ENCODE measurements at places on chromosomes 2 and 18.

GRCh38 chr2:102250278-102250821 is 61.0 kb upstream of the IL1RL1 start:
- DNase-seq = no peak

GRCh38 chr2:17947113-17947512 is 68.6 kb downstream of the KCNS3 start:
- DNase-seq = no peak

DNA sequence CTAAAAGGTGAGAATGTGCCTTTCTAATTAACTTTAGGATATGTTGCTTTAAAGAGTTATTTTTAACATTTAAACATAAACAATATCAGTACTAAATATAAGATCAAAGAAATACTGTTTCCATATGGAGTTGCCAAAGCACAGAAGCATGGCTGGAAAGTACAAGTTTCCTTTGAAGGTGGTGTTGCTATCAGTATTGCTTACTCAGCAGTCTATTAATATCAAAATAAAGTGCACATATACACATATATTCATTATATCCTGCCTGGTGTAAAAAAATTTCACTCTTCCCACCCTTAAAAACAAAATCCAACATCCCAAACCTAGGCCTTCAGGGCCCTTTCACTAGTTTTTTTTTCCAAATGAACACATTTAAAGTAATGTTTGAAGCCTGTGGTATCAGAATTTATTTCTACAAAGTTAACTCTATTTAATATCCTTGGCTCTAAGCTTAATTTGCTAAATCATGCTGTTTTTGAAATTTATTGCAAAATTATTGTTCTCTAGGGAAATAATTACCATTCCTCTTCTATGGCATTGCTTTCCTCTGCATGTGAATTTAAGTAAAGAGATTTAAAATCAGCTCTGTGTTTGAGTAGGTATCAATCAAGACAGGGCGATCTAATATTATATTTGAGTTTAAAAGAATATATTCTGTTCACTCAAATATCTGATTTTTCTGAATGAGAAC is 192.7 kb upstream of the MEIS1 start:
- no peak for DNase-seq

DNA sequence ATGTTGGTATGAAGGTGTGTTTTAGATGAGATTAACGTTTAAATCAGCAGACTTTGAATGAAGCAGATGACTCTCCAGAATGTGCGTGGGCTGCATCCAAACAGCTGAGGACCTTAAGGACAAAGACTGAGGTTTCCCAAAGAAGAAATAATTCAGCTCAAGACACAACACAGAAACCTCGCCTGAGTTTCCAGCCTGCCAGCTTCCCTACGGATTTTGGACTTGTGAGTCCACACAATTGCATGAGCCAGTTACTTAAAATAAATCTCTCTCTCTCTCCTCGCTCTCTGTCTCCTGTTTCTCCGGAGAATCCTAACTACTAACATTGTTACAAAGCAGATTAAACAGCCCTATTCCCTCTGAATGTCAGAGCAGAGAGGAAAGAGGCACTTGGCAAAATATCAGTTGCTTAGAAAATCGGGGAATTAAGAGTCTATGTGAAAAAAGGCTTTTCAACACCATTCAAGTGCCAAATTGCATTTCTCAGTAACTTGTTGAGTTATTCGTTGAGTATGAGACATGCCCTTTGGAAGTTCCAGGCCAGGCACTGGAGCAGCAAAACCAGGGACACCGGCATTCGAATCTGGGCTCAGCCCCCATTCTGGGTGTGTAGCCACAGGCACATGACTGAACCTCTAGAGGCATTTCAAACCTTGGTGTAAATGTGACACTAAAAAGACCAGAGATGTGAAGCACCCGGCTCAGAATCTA is 174.6 kb upstream of the PID1 start:
- no peak for DNase-seq

DNA sequence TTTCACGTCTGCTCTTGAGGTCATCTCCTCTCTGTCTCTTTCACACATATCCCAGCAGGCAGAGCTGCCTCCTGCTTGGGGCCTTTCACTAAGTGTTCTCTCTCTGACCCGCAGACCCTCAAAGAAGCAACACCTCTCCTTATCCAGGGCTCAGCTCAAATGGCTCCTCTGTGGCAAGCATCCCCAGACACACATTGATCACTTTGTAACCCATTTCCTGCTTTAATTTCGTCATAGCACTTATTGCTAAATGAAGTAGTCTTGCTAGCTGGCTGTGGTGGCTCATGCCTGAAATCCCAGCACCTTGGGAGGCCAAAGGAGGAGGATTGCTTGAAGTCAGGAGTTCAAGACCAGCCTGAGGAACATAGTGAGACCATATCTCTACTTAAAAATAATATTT is 41.4 kb downstream of the SGPP2 start:
- no peak for DNase-seq

- no peak for DNase-seq
Observed at GRCh38 chr2:171615069-171615468, 72.2 kb upstream of the DYNC1I2 start.

DNA sequence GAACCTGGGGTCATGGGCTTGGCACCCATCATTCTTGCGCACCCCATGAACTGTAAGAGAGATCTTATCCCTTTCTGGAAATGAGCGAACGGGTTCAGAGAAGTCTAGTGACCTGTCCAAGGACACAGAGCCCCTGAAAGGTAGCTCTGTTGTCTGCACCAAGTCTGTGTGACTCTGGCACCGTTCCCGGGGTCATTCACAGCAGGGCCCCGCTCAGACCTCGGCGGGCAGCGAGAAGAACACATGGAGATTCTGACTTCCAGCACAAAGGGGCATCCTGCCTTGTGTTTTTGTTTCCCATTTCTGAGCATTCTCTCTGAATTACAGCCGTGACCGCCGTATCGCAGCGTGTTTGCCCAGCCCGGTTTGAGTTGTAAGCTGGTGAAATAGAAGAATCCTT is 231.7 kb downstream of the KLHL29 start:
- no peak for DNase-seq

Measured in stimulated activated CD4-positive, alpha-beta T cell treated with anti-CD3 and anti-CD28 coated beads, TNF-alpha, amount 100 ng/mL, for 1 hour (primary cell).